ENCODE measurements at places on chromosomes 7 and 10.

DNA sequence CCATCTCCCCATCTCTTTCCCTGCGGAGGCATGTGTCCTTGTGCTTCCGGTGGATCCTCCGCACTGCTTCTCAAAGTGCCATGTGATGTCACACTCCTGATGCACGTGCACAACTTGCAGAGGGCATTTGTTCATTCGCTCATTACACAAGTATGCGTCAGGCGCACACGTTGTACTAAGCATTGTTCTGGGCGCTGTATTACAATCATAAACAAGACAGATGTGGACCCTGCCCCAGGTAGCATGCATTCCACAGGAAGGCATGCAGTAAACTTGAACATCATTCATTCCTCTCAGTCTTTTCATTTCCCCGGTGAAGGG, 9.0 kb upstream of the RAMP3 start:
- no peak for DNase-seq

GRCh38 chr7:6205971-6206660, 66.3 kb downstream of the CYTH3 start:
- no peak for DNase-seq

DNA sequence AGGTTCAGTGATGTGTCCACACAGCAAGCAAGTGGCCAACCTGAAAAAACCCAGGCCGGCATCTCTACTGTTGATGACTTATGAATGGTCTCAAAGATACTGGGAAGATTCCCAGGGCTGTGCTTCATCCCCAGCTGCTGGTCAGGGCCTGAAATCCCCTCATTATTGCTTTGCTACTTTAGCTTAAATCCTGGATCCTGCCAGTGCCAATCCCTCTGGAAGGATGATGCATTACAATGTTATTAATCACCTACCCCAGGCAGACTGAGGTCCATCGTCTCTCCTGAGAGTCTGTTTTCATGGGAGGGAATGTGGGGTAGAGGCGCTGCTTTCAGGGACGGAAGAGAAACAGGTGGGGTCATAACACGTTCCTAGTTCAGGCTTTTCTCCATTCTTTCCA, 371.6 kb downstream of the RPS24 start:
- DNase-seq: no peak

DNA sequence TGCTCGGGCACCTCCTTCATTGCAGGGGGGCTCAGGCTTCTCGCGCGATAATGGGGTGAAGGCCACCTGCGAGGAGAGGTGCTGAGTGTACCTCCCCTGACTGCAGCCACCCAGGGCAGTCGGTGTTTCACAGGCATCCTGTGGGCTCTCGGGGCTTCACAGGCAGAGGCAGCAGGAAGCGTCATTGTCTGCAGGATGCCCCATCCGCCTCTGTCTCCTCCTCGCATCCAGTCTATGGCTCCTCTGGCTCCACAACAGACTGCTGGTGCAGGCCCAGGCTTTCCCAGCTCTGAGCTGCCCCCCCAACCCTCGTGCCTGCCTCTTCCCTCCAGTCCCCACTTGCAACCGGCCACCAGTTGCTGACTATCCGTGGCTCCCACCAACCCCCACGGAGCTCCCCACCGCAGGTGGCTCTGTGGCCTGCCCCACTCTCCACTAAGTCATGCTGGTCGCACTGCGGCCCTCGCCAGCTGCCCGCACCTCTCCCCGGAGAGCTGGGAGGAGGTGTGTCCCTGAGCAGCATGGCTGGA, 36.5 kb downstream of the CAMK2B start:
- no peak for DNase-seq

GRCh38 chr7:67566101-67566500, 569.5 kb downstream of the TYW1 start:
- no peak for DNase-seq

DNA sequence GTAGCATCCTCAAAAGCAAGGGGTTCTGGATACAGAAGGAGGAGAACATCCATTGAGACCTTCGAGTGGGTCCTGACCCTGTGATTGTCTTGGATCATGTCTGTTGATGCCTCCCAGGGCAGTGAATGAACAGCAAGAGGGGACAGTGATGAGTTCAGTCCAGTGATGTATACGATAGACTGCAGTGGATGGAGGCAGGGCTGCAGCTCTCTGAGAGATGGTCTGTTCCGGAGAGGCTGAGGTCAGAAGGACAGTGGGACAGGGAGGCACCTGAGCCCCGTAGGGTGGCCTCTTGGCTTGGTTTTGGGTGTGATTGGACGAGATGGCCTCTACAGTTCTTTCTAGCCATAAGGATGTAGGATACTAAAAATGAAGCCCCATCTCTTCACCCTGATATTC, 280.4 kb downstream of the CAMK1D start:
- DNase-seq: no peak

Data from NCI-H187 (cell line).